Glomerular endothelial cell (primary cell): ENCODE measurements at places on chromosomes 1 and 21. TPM values are rescaled to one million over a fixed set of nuclear protein-coding genes. Genes with fewer than 3 reads are reported as not detected.

OLFML2B gene
- 0.53 and 3.4 TPM in 2 replicates for total RNA-seq

BEND5 gene
- total RNA-seq, result 0.12 and 0.29 TPM in 2 replicates

AMY2A gene
- not detected in 2 replicates for total RNA-seq

GPR37L1 gene
- 0.06 TPM in 1 of 2 replicates, not detected in the other for total RNA-seq

SYTL1 gene
- total RNA-seq, result 1.8 and 5.4 TPM in 2 replicates

MAP3K7CL gene
- 7.9 and 9.9 TPM in 2 replicates for total RNA-seq

TAF1A gene
- 3.5 and 3.6 TPM in 2 replicates for total RNA-seq
